Chondrocyte (in vitro differentiated cells): ENCODE measurements at places on chromosomes 4 and X. TPM values are rescaled to one million over a fixed set of nuclear protein-coding genes. Genes with fewer than 3 reads are reported as not detected.

The YY2 gene
- 3.6 to 4.9 TPM (median 4.7 TPM) in 3 replicates for total RNA-seq

DNA sequence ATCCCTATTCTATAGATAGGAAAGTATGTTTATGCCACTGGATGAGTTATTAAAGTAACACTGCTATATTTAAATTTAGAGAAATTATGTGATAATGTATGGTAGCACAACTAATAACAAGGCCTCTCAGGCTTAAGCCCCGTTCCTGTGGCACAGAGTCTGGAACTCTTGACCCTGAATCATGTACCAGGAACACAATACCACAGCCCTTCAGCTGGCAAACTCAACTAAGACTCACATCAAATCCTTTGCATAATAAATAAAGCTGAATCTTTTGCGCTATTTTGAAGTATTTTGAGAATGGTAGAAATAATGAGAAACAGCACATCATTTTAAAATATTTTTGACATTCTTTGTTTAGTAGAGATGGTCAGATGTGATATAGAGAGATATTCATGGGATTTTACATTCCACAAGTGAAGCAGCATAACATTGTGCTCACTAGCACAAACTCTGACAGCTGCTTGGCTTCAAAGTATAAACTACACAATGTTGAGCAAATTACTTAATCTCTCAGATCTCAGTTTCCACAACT lies 478.4 kb upstream of the FAM241A start:
- no peak for DNase-seq
- no peaks in the 10 kb centered on the region for H3K36me3 ChIP-seq
- H3K4me1 ChIP-seq = no peaks in the 10 kb centered on the region
- no peak overlapping the region for H3K4me3 ChIP-seq

DNA sequence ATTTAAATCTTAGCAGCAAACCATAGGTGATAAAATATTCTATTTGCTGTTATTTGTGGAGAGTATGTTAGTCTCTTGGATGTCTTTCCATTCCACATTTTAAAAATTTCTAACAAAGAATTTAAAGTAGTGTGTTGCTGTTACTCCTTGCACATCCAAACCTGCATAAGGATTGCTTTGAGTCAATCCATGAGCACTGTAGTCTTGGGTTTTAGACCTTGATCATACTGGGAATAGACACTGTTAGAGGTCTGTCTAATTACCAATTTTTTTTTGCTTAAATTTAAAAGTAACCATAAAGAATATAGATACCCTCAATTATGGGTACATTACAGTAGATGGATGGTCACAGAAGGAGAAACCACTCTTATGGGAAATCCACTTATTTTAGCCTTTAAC lies 1.5 kb downstream of the AFP start:
- no peak overlapping the region for H3K27ac ChIP-seq
- no peaks in the 10 kb centered on the region for H3K36me3 ChIP-seq
- peaks cover 44% of the 10 kb centered on the region for H3K27me3 ChIP-seq
- no peak overlapping the region for H3K4me3 ChIP-seq
- no peak for DNase-seq

DNA sequence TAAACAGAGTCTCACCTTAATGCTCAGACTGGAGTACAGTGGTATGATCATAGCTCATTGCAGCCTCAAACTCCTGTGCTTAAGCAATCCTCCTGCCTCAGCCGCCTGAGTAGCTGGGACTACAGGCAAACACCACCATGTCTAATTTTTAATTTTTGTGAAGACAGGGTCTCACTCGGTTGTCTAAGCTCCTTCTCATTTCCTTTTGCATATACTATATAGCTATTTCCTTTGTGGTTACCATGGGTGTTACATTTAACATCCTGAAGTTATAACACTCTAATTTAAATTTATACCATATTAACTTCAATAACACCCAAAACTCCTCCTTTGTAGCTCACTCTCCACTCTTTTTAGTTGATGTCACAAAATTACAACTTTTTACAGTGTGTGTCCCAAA lies 114.3 kb downstream of the DCK start:
- H3K27ac ChIP-seq = no peak overlapping the region
- H3K36me3 ChIP-seq = no peaks in the 10 kb centered on the region
- H3K4me3 ChIP-seq = no peak overlapping the region
- no peaks in the 10 kb centered on the region for H3K4me1 ChIP-seq
- H3K27me3 ChIP-seq = peaks cover 14% of the 10 kb centered on the region

GRCh38 chr4:110533940-110534339 lies 58.0 kb downstream of the ENPEP start:
- H3K27me3 ChIP-seq = no peaks in the 10 kb centered on the region
- peaks cover 19% of the 10 kb centered on the region for H3K4me1 ChIP-seq
- H3K36me3 ChIP-seq = peaks cover 7% of the 10 kb centered on the region
- peak overlapping the region; percentile 89 for H3K27ac ChIP-seq

DNA sequence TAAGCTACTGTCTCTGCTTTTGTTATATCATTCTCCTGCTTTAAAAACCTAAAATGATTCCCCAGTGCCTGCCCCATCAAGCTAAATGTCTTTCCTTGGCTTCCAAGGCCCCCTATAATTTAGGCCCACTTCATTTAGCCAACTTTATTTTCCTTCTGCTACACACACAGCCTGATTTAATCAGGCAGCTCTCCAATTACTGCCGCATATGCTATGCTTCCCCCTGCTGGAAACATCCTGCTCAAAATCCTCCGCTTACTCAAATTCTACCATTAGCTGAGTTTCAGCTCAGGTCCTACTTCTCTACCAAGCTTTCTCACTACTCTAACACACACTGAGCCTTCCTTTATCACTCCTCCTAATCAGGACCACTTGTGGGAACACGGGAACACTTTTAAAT lies 17.0 kb downstream of the LAMP2 start:
- H3K36me3 ChIP-seq = peaks cover 2% of the 10 kb centered on the region
- H3K27ac ChIP-seq = peak overlapping the region; percentile 50
- peaks cover 1% of the 10 kb centered on the region for H3K4me1 ChIP-seq
- no peaks in the 10 kb centered on the region for H3K27me3 ChIP-seq

The RAB39B gene
- 2.0 to 3.1 TPM (median 3.1 TPM) in 3 replicates for total RNA-seq

- no peak overlapping the region for H3K4me3 ChIP-seq
- H3K27ac ChIP-seq = peak overlapping the region; percentile 46
- peaks cover 20% of the 10 kb centered on the region for H3K4me1 ChIP-seq
- no peaks in the 10 kb centered on the region for H3K27me3 ChIP-seq
- DNase-seq = no peak
These were observed 6.8 kb upstream of the SOWAHB start for GRCh38 chr4:76904646-76905190.

DNA sequence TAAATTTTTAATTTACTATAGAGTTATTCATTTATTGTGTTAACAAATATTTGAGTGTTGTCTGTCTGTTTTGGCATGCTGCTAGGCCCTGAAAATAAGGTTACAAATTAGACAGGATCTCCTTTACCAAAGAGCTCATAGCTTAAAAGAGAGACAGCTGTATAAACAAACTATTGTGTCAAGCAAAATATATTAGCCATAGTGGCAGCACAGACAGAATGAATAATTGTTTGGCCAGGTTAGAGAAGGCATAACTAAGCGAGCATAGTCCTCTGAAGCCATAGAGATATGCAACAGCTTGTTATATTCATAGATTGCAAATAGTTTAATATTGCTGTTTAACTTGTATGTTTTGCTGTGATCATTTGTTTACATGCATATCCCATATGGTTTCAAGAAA lies 66.7 kb upstream of the NDUFC1 start:
- H3K27ac ChIP-seq = no peak overlapping the region
- peaks cover 29% of the 10 kb centered on the region for H3K4me1 ChIP-seq
- H3K36me3 ChIP-seq = peaks cover 15% of the 10 kb centered on the region
- DNase-seq = no peak
- no peak overlapping the region for H3K4me3 ChIP-seq

DNA sequence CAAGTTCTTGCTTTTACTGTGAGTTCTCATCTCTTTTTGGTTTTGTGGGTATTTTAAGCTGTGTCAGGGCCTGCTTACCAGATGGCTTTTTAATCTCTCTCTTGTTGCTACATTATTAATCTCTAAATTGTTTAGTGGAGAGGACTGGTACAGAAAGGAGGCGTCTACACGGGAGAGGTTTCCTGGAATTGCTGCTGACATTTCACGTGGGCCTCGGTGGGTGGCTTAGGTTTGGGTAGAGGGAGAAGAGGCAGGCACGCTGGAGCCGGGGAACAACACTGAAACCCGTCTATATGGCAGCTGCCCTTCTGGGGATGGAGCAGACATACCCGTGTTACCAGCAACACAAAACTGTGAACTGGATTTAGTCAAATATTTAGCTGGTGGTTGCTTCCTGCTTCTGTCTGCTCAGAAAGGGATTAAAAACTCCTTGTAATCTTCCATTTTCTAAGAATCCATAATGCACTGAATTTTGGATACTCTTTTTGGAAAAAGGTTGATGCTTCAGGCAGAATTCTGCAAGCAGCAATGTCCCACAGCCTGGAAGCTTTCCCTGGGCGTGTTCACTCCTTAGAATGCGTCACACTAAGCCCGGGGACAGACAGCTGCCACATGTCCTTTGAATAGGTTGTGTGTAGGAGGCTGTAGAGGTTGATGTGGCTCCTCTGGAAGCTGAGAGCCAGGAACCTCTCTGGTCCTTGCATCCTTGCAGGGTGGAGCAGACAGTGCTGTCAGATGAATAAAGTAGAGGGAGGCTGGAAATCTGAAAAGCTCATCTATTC lies 199.8 kb upstream of the GATB start:
- H3K27ac ChIP-seq = no peak overlapping the region
- H3K27me3 ChIP-seq = peaks cover 12% of the 10 kb centered on the region
- DNase-seq = no peak
- H3K4me1 ChIP-seq = peaks cover 10% of the 10 kb centered on the region

The STARD8 gene
- 0.31 to 0.49 TPM (median 0.37 TPM) in 3 replicates for total RNA-seq

The ADH1C gene
- not detected in 3 replicates for total RNA-seq

DNA sequence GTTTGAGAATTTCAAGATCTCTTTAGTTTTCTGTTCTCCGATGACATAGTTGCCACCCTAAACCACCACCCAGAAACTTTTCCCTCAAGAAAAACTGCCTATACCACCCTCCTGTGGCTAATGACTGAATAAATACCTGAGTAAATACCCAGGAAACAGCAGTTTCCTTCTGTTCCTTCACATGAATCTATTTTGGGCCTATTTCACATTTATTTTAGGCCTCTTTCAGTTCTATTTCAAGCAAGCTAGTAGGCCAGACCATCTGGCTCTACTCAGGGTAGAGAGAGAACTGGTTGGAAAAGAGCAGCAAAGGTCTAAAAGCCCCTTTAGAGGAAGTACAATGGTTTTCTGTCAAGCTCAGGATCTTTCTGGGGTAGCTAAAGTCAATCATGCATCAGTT lies 23.4 kb downstream of the ARHGEF9 start:
- H3K4me3 ChIP-seq = no peak overlapping the region
- peaks cover 2% of the 10 kb centered on the region for H3K36me3 ChIP-seq
- peak overlapping the region; percentile 49 for H3K27ac ChIP-seq
- H3K4me1 ChIP-seq = peaks cover 16% of the 10 kb centered on the region
